ENCODE measurements at places on chromosomes 5 and 9.

DNA sequence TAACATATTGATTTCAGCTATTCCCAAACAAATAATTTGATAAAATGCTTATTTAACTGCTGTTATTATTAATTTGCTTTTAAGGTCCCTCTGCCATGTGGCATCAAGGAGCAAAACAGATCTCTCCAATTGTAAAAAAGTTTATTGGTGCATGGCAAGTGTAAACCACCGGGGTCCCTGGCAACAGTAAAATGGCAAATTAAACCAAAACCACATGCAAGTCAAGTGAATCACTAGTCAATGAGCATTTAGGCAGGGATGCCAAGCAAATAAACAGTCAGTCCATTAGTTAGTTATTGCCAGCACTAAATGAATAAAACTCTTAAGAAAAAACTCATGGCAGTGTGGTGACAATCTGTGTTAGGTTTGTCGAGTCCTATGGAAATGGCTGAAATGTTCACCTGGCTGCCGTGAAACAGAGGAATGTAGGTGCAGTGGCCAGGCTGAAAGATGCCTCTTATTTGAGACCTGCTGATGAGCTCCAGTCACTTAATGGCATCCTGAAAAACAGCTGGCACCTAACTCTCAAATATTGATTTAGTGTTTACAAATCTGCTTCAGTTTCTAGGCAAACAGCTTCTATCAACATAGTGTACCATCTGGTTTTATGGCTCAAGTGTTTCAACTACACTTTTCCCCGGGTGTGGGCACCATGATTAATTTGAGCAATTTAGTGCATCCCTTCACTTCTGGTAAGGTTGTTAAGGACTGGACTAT, 296.5 kb upstream of the ITGA1 start:
- no peak for DNase-seq

DNA sequence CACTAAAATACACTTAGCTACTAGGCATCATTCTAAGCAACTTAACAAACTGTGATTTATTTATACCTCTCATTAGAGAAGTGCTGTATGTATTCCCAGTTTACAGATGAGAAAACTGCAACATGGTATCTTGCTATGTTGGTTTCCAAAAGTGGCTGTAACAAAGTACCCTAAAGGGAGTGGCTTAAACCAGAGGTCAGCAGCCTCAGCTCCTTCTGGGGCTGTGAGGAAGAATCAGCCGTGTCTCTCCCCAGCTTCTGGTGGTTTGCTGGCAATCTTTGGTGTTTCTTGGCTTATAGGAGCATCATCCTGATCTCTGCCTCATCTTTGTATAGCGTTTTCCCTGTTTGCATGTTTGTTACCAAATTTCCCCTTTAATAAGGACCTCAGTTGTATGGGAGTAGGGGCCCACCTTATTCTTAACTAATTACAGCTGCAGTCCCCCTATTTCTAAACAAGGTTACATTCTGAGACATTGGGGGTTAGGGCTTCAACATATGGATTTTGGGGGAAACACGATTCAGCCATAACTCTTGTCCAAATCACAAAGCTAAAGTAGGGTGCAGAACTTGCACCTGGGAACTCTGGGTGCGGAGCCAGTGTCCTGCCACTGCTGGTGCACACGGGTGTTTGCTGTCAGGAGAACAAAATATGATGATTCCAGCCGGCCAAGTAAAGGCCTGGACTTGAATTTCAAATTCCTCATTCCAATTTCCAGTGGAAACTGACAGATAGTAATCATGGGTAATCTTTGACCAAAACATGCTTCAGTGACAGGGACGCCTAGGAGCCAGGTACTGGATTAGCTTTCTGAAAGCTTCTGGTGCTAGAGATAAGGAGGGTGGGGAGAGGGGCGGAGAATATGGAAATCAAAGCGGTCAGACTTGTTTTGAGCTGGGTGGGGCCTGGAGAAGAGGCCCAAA, 43.3 kb downstream of the RAI14 start:
- no peak for DNase-seq

DNA sequence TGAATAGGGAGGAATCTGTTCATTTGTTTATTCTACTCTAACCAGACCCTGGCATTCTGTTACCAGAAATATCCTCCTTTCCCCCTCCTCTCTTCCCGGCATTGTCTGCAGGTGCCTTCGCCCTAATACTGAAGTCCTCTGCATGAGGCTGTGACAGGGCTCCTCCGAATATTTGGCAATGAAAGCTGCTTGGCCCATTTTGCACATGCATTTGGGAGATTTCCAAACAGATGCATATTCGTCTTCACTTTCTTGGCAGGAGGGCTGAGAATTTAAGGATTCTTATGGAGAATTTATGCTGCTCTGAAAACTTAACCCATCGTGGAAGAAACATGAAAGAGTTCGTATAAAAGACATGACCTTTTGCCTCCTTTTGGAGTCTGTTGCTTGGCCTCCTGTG, 484.0 kb downstream of the ZNF608 start:
- DNase-seq, result no peak

DNA sequence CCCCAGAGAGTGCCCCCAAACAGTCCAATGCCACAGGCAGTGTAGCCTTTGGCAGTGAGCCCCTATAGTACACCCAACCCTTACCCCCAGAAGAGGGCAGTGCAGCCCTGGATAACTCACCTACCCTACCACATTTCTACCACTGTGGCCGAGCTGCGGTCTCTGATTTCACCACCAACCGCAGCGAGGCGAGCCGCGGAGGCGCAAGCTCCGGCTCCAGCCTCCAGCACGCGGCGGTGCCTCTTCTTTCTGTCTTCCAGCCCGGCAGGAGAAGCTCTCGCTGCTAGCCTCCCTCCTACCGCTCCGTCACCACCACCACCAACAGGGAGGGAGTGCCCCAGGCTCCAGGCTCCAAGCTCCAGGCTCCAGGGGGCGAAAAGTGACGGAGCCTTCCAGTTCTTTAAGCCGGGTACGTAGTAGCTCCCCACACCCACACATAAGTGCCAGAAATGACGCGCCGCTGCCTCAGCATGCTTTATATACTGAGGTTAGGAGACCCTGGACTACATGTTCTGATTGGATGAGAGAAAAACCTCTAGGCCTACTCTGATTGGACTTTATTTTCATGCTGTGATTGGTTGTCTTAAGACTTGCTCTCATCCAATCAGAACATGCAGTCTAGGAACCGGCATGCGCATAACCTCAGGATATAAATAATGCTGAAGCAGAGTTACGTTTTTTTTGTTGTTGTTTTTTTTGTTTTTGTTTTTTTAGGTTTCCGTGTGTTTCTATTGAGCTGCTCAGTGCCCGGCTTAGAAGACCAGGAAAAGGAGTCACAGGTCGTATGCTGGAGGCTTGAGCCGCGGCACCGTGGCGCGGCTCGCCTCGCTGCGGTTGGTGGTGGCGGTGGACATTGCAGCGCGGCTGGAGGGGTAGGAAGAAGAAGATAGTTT, at the start of gene PCAT7:
TSS of gene PCAT7 (plus strand) at position 645 of the 893 bp plus-strand sequence.
- DNase-seq, result peak; percentile 40

DNA sequence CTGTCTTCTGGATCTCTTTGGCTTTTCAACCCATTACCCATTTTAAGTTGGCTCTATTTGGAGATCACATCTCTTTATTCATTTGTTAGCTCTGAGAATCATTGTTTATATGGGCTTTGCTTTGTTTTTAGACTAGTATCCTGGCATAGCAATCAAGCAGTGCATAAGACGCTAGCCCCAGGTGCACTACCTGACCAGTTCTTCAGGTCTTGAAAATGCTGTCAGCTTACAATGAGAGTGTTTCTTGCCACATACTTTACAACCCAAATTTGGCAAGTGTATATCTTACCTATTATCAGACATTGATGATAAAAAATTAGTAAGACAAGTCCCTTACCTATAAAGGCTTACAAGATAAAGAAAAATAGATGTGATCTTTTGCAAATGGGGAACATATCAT, 12.2 kb downstream of the OXCT1 start:
- DNase-seq, result no peak

DNA sequence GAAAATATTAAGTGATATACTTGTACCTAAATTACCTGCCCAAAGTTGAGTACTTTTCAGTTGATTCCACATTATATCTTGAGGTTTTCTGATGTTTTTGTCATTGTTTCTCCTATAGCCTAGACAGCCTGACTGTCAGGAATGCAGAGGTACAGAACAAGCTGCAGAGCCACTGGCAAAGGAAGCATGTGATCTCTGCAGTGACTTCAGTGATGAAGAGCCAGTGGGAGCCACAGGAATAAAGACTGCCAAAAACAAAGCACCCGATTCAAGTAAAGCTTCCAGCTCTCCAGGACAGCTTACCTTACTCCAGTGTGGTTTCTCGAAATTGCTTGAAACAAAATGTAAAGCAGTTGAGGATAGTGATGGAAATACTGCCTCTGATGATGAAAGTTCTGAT, 96.3 kb downstream of the ERCC6L2 start:
- DNase-seq, result no peak

DNA sequence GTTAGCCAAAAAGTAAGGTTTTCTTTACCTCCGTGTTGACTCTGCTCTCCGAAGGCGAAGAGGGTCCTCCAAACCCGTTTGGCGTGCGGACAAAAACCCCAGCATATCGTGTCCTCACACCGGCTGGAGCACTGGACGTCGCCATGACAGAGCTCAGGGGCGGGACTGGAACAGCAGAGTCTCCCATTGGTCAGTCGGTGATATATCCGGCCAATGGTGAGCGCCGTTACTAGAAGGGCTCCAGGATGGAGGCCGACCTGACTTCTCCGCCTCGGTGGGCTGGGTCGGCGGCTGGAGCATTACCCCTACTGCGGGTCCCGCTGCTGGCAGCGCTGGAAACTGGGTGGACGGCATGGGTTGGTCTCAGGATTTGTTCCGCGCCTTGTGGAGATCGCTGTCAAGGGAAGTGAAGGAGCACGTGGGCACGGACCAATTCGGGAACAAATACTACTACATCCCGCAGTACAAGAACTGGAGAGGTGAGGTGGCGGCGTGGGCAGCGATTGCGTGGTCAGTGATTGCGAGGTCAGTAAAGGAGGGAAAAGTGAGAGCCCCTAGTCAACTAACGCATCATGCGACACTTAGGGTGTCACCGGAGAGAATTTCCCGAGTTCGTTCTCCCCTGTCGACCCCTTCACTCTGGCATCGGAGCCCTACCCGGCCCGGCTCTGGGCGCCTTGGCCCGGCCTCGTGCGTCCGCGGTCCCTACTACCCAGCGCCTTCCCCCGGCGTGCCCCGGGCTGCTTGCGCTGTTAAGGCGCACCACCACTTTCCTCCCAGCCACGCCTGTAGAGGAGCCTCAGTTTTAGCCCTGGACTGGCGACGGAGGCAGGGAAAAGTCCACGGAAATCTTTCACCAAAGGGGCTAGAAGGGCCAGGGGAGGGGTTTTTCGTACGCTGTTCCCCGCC, at the start of the genes ERCC8 and NDUFAF2:
TSS of gene ERCC8 (minus strand) at position 167 of the 909 bp plus-strand sequence. CDS start at position 105, 62 bp downstream.
TSS of gene NDUFAF2 (plus strand) at position 302 of the 909 bp plus-strand sequence. CDS start at position 353, 51 bp downstream.
- DNase-seq, result peak; percentile 84

GRCh38 chr5:19547640-19548039, 440.4 kb downstream of the CDH18 start:
- no peak for DNase-seq

GRCh38 chr9:69980041-69980440, 63.6 kb upstream of the MAMDC2 start:
- no peak for DNase-seq

DNA sequence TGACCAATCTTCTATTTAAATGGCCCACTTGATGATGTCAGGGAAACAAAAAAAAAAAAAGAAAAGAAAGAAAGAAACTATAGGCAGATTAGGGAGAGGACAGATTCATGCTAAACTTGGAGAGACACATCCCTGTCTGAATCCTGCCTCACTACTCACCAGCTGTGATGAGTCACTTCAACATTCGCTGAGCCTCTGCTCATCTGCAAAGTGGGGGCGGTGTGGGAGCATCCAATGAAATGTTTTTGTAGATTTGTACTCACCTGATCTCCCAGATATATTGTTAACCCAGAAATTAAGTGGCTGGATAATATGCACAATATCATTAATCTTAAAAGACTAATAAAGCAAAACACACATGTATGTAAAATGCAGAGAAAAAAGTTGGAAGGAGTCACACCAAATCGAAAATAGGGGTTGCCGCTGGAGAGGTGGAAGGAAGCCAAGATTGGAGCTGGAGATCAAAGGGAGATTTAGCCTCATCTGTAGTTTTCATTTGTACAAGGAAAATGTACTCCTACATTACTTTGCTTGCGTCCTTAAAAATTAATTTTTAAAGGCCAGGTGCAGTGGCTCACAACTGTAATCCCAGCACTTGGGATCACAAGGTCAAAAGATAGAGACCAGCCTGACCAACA, 17.0 kb upstream of the ERGIC1 start:
- no peak for DNase-seq

- no peak for DNase-seq
Measured at GRCh38 chr5:52119768-52120167, 667.9 kb upstream of the ITGA1 start.

GRCh38 chr5:96942078-96942477, 6.2 kb downstream of the LNPEP start:
- DNase-seq, result peak; percentile 41

DNA sequence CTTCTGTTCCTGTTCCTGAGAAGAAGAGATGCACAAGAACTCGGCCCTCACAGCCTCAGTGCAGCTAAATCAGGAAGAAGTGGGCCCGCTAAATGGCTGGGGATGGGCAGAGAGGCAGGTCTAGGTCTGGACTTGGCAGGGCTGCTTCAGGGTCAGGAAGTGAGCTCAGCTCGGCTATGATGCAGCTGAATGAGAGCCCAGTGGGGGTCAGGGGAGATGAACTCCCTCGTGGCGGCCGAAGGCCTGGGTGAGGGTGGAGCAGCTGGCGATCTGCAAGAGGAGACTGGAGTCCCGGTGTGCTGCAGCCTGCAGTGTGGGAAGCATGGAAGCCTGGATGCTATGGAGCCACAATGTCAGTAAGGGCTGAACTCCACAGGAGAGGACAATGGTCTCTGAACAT, 466.2 kb downstream of the SPOCK1 start:
- DNase-seq, result no peak

GRCh38 chr9:82110881-82111280, 122.3 kb downstream of the SPATA31D1 start:
- no peak for DNase-seq

GRCh38 chr5:5497152-5497788, 74.8 kb downstream of the ICE1 start:
- no peak for DNase-seq

DNA sequence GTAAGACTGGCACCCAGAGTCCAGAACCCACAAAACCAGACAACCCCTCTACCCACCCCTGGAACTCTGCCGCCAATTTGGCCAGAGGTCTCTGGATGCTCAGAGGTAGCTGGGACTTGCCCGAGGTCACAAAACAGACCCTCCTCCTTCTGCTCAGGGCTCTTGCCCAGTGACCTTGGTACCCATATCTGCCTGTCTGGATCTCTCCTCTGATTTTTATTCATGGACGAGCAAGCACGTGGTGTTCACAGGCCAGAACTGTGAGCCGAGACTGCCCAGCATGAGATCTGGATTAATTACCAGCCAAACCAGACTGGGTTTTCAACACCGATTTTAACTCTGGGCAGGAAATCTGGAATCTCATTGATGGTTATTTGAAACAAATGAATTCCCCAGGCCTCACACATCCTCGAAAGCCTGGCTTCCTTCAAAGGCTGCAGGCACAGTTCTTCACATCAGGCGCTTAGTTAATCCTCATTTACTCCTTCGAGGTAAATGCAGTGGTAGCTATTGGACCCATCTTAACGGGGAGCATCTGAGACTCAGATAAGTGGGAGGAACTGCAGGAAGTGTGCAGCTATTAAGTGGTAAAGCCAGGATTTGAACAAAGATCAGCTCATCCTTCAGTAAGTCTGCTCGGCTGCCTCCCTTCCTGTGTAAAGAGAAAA, 21.4 kb downstream of the COL27A1 start:
- no peak for DNase-seq

- no peak for DNase-seq
Measured at GRCh38 chr5:90613459-90613858, 54.9 kb downstream of the ADGRV1 start.
